ENCODE measurements at places on chromosomes 16 and 17. TPM values are rescaled to one million over a fixed set of nuclear protein-coding genes. Genes with fewer than 3 reads are reported as not detected.

DNA sequence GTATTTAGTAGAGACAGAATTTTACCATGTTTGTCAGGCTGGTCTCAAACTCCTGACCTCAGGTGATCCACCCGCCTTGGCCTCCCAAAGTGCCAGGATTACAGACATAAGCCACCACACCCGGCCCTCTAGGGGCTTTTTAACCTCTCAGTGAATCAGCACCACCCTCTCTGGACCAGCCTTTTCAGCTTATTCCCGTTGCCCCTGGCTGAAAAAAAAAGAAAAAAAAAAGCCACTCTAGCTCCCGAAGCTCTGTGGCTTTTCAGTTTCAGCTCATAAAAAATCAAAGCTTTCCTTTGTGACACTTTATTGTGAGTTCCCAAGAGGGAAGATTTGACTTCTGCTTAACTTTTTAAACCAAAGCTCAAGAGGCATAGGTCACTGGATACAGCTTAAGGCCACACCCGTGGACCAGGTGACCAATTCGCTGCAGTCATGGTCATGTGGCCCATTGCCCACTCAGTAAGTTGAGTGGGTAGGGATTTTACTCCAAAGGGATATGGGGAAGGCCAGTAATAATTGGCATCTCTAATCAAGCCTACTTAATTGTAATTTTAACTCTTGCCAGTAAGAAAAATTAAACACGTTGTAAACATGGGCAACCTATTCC lies 46.6 kb upstream of the MED13 start:
- DNase-seq: no peak

DNA sequence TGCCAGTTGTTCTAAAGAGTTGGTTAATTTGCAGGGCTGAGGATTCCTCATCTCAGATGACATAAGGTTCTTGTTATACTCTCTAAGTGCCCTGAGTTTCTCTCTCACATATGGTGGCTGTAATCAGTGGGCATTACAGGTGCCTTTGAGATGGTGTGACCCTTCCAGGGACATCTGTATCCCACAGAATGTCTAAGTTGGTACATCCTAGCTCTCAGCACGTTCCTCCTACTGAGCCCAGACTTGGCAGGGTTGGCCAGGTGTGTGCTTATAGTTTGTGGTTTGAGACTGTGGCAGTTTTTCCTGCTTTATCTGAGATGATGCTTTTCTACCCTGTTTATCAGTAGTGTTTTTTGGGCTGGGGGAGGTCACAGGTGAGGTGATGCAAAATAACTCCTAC lies 36.3 kb downstream of the SPECC1 start:
- no peak for DNase-seq

The TBC1D3 gene
- not detected for total RNA-seq

- no peak for DNase-seq
These were observed 150.7 kb upstream of the CACNG5 start for GRCh38 chr17:66684261-66684660.

DNA sequence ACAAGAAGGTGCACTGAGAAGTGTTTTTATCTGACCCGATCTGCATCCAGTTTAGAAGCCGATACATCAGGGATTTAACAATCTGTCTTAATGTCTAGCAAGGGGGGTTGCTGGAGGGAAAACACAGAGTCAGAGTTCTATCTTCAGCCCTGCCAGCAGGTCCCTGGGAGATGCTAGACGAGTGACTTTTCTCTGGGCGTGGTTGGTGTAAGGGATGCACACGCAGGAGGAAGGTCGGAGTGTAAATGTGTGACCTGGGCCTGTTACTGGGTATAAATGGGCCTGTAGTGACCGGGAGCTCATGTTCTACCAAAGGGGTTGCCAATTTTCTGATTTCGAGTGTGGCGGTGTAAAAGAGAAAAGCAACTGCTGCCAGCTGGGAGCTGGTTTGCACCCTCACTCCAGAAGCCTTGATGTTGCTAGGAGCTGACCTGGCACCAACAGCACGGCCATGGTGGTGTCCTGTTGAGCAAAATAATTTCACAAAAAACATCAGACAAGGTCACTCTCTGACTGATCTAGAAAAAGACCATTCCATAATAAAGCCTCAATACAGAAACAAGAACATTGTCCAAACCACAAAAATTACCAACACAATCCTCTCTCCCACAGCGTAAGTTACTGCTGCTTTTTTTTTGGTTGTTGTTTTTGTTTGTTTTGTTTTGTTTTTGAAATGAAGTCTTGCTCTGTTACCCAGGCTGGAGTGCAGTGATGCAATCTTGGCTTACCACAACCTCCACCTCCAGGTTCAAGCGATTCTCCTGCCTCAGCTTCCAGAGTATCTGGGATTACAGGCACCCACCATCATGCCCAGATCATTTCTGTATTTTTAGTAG lies 1.3 kb upstream of the KCTD13 start:
- DNase-seq: no peak

GRCh38 chr16:143456-143855 lies 5.0 kb upstream of the NPRL3 start:
- no peak for DNase-seq

DNA sequence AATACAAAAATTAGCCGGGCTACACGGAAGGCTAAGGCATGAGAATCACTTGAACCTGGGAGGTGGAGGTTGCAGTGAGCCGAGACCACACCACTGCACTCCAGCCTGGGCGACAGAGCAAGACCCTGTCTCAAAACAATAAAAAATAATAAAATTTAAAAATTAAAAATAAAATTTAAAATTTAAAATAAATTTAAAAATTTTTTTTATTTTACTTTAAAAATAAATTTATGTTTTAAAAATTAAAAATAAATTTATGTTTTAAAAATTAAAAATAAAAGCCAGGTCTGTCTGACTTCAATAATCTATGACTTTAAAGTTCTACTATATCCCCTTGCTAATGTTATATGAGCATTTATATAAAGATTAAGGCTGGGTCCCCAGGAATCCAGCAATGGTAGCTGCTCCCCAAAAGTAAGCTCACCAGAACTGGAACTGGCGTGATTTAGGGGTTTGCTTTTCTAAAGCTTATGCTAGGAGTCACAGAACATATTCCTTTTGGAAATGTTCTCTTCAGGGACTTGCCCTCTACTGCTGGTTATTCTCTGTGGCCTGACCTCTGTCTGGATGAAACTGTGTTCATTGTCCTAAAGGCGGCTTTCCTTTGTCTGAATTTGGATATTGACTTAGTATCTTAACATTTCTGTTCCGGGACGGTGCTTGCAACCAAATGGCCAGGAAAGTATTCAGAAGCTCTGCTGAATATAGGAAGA lies 140.2 kb upstream of the NOL11 start:
- DNase-seq: no peak

Data from HT-29 (cell line).